ENCODE measurements at places on chromosomes 7 and 10.

GRCh38 chr10:110687400-110687799 is 43.3 kb downstream of the RBM20 start:
- DNase-seq: no peak

- no peak for DNase-seq
These were observed 32.3 kb upstream of the WDFY4 start for GRCh38 chr10:48652344-48652743.

GRCh38 chr7:92634205-92634604 is 44.0 kb upstream of the FAM133B start:
- DNase-seq: no peak

GRCh38 chr10:2380218-2380617 is 642.9 kb upstream of the ADARB2 start:
- no peak for DNase-seq

DNA sequence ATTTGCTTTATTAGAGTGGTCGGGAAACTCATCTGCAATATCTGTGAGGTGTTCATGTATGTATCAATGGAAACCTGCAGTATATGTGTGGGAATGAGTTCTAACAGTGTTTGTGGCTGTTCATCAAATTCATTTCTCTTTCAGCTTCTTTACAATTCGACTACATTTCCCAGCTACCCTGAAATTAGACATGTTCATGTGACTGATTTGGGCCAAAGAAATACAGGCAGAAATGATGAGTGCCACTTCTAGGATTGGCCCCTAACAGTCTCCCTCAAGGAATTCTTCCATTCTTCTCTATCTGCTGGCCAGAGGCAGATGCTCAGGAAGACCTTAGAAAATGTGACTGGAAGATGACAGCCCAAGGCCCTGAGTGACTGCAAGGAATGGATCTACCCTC is 114.8 kb upstream of the WAC start:
- DNase-seq: no peak

- DNase-seq: no peak
These were observed 21.1 kb downstream of the BNIP3 start for GRCh38 chr10:131960631-131961046.

DNA sequence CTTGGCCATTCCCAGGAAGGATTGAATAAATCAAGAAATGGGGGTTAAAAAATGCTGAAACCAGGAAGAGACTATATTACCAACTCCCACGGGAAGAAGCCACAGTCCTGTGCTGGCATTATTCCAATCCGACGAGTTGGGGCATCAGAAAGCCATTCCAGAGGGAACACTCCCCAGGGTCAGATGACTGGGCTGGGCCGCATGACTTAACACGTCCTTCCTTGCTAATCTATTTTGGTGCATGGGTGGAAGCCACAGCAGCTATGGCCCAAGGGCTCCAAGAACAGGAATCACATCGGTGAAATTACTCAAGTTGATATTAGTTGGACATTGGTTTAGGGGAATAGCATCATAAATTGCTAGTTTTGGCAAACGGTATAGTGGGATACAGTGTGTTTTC is 592.9 kb upstream of the NRP1 start:
- DNase-seq: no peak

DNA sequence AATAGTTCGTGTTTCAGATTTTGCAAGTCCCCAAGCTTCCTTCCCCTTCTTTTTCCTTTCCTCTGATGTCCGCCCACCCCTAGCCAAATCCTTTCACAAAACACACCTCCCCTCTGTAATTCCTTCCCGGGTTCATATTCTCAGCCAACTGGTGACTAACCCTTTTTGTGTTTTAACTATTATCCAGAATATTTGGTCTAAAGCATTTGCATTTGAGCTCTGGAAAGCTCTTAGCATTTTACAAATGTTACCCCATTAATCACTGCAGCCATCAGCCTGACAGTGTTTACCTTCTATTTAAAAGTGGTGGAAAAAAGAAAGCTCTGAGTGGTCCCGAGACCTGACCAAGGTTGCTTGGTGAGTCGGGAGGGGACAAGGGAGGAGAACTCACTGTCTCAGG is 139.0 kb downstream of the CREB5 start:
- no peak for DNase-seq

DNA sequence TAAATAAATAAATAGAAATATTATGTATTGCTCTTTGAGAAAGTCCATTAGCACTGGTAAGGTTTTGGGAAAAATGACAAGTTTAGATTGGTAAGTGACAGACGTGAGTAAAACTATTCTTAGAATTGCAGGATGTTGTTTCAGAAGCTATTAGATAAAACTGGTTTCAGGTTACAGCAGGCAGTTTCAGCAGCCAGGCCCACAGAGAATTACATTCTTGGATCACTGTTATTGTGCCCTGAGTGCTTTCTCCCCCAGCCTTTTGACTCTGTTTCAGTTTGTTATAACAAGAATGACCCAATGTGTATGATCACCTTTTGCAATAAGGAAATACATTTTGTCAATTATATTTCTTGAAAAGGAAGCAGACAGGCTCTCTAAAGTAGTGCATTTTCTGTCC is 86.5 kb downstream of the DKK1 start:
- DNase-seq: no peak

- no peak for DNase-seq
These were observed 77.2 kb downstream of the ZNF680 start for GRCh38 chr7:64485623-64486022.

DNA sequence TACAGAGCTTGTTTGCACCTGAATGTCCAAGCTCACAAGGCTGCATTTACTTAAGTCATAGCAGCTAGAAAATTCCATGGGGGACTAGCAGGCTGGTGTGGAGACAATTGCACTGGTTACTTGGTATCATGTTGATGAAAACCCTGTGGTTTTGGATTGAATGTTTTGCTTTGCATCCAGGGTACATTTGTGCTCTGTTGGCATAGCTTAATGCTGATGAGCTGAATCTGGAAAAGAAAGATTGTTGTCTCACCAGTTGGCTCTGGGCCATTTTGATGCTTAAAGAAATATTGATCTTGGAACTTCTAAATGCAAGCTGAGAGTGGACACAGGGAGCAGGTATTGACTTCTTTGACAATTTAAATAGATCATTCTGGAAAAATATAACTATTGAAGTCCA is 122.5 kb upstream of the MBL2 start:
- DNase-seq: no peak

GRCh38 chr10:69491611-69492010 is 40.3 kb downstream of the TSPAN15 start:
- no peak for DNase-seq

- no peak for DNase-seq
These were observed 78.3 kb upstream of the NRP1 start for GRCh38 chr10:33412653-33413361.

DNA sequence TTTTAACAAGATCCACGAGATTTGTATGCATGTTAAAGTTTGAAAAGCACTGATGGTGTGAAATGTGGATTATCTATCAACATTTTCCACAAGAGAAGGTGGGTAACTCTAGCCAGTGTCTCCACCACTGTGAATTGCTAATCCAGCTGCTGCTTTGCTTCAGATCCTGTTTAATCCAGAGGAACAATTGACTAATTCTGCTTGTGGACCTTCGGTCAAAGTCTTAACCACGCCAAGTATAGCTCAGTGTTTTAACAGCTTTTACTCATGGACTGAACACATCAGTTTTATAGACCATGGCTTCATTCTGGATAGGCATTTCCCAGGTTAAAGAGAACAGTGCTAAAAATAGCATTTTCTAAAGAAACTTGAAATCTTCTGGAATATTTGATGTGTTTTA is 23.5 kb downstream of the ADK start:
- DNase-seq: no peak

DNA sequence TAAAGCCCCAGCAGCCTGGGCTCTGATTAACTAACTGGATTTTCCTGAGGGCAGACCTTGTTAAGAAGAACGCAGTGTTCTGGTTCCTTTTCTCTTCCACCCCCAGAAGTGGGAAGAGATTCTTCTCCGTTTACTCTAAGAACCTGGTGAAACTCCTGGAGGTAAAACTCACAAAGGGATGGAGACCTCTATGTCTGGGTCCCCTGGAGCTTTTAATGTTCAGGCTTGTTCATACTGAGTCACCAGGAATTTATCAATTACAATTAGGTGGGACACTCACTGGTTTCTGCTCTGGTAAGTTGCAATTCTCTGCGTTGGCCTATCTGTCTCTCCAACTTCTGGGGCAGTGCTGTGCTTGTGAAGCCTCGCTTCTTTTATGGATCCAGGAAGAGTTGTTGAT is 73.3 kb upstream of the CACNB2 start:
- no peak for DNase-seq

DNA sequence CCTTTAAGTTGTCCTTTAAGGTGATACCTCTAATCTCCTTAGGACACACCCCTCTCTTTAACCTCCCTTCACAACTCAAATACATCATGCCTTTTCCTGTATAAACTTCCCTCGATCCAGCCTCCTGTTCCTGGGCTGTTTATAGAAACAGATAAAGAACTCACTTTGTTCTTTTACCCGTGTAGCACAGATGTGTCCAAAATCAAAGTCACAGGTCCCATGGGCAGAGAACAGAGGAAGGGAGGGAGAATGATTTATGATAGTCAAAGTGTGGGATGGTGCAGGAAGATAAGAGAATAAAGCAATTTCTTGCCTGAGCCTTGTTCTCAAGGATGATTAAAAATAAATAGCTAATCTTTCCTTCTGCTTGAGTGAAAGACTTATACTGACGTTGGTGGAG is 50.3 kb upstream of the CABCOCO1 start:
- DNase-seq: no peak

DNA sequence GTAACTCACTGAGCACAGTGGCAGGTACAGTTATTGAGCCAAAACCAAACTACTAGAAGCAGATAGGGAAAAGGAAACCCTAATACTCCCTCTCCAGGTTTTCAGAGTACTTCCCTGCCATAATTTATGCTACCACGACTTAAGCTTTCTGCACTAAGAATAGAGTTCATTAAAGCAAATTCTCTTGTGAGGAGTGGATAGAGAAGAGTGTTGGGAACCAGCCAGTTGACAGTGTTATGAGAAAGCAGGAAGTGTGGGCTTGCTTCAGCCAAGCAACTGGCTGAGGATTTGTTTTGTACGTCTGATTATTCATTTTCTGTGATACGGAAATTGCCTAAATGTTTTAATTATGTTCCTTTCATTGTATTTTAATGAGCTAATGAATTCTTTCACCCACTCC is 280.5 kb downstream of the KIF20B start:
- no peak for DNase-seq

DNA sequence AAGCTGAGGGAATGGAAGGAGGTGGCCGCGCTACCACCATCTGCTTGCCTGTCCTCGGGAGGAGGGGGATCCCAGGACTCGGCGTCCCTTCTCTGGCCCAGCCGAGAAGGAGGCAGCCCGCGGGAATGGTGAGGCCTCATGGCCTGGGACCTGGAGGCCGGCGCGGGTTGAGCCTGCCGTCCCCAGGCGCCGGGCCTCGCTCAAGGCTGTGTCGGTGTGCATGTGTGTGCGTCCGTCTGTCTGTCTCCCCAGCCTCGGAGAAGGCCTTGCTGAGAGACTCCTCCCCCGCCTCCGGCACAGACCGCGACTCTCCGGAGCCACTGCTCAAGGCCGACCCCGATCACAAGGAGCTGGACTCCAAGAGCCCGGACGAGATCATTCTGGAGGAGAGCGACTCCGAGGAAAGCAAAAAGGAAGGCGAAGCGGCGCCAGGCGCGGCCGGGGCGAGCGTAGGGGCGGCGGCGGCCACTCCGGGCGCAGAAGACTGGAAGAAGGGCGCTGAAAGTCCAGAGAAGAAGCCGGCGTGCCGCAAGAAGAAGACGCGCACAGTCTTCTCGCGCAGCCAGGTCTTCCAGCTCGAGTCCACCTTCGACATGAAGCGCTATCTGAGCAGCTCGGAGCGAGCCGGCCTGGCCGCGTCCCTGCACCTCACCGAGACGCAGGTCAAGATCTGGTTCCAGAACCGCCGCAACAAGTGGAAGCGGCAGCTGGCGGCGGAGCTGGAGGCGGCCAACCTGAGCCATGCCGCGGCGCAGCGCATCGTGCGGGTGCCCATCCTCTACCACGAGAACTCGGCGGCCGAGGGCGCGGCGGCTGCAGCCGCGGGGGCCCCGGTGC is 1.3 kb downstream of the HMX3 start:
- no peak for DNase-seq

- no peak for DNase-seq
These were observed 19.0 kb upstream of the SLC16A12 start for GRCh38 chr10:89554433-89554832.

GRCh38 chr7:154978017-154978416 is 24.9 kb downstream of the PAXIP1 start:
- no peak for DNase-seq

GRCh38 chr10:124672181-124672638 is 72.0 kb downstream of the FAM53B start:
- DNase-seq: no peak

DNA sequence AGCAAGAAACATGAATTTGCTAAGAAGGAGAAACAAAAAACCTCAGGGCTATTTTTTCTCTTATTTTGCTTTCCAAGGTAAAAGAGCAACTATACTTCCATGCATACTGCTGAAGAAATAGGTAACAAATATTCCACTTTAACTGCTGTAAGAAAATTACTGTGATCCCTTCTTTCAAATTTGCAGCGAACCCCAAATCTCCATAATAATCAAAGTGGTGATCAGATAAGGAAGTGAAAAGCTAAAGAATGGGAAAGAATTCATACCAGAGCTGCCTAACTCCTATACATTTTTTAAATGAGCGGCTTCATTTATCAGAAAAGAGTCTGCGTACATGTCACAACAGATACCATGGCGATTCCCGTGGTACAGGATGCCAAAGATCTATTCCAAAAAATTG is 7.2 kb downstream of the SGCE start:
- DNase-seq: no peak

DNA sequence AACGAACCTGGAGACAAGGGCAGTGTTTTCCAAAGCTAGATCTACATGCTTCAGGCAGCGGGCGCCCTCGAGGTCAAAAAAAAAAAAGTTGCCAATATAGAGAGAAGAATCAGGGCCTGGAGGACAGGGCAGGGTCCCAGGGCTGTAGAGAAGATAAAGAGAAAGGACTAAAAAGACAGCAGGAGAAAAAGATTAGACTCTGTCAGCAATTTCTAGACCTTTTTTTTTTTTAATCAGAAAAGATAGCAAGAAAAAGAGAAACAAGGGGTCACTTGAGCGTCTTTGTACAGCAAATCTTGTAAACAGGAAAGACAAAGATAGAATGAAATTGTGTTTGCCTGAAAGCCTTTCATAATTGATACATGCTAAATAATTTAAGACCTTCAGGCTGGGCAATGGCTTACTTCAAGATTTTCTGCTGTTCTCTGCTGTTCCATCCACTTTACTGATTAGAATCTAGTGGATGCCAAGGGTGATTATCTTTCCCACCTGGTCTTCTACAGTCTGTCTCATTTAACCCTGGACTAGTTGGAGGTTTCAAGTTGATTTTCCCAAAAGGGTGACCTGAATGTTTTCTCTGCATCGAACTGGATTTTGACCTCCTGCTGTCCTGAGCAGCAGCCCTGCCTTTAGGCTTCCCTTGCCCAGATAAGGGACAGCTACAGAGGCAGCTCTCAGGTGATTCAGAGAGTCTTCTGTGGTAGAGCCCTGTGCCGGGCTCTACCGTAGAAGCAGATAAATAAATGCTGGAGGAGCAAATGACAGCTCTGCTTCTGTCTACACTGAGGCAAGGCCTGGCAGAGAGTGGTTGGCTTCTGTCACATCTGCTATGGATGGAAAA is 5.1 kb downstream of the LMOD2 start:
- DNase-seq: no peak
